ENCODE measurements at places on chromosomes 13 and 19.

DNA sequence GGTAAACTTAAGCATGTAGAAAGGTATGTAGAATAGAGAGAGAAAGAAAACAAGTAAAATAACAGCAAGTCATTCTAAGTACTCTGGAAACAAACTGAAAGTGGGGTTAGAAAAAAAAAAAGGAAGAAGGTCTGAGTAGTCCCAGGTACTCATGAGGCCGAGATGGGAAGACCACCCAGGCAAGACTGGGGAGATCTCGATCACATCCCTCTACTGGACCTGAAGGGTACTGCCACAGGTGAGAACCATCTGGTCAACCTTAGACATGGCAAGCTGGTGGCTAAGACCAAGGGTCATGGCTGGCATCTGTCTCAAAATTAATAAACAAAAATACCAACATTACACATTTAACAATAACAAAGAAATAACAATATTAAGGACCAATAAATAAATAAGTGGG, 36.3 kb upstream of the ZNF724 start:
- DNase-seq, result no peak

DNA sequence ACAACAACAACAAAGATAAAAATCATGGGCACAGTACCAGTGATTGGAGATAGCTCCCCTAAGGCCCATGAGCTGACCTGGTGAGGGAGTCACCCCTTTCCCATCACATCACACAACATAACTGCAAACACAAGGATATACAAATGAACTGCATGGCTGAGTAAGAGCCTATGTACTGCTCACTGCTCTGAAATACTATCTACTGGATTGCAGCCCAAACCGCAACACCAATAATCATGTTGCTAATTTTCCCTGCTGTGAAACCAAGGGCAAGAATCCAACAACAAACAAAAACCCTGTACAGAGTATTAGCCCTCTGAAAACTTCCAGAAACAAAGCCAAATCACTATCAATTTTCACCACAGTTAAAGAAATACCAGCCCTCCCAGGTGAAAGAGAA, 1893.2 kb downstream of the PCDH9 start:
- DNase-seq, result no peak

DNA sequence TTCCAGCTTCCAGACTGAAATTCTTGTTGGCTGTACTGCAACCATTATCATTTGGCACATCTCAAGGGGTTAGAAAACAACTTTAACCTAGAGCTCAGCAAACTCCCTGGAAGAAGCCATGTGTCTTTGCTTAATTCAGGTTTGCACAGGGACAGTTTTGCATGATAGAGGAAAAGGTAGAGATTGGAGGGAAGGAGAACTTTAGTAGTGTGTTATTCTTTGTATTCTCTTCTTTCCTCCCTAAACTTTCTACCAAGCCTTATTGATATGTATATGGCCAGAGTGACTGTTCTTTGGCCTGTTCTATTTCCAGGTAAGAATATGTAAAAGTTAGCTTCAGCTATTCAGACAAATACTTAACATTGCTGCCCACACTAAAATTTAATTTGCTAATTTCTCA, 53.1 kb downstream of the UGGT2 start:
- no peak for DNase-seq

- peak; percentile 59 for DNase-seq
Measured at GRCh38 chr19:19405971-19406877, 749 bp downstream of the GATAD2A start.

GRCh38 chr19:6533746-6534418, 3.1 kb downstream of the TNFSF9 start:
- DNase-seq, result no peak

- DNase-seq, result no peak
Measured at GRCh38 chr19:42942187-42942789, 5.3 kb upstream of the PSG7 start.

DNA sequence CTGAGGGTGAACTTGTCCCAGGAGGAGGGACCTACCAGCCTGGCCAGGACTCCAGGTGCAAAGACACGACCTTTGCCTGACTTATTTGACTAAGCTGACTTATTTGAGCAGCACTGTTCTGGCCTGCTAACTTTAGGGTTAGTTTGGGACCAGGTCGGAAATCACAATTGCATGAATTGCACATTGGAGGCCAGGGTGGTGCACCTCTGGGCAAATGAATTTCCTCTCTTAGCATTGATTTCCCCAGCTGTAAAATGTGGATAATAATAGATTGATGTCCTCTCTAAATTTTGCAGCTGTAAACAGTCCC, 1.4 kb upstream of the BST2 start:
- DNase-seq, result no peak

- no peak for DNase-seq
Measured at GRCh38 chr13:99979453-99980200, 2.0 kb upstream of the ZIC2 start.

DNA sequence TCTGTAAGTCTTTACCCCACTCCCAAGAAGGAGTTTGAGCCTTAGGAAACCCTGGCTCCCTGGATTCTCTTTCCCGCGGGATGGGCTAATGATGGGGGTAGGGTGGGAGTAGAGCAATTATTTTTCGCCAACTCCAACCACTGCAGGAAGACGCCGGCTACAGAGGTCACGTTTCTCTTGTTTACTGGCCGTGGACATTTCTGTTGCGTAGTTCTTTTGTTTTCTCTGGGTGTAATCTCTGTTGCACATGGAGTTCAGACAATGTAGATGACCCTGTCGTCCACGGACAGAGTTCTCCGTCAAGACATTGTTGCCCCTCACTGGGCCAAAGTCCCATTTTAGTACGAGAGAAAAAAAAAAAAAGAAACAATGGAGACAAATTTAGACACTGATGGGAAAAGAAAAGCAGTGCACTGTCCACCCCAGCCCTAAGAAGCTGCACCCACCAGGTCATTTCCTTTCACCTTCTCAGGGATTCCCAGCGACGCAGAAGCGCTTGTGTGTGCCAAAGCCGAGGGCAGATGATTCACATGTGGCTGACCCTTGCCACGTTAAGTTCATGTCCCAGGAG, 133.9 kb upstream of the ARGLU1 start:
- DNase-seq, result peak; percentile 23

- DNase-seq, result no peak
Measured at GRCh38 chr13:112042496-112042895, 24.5 kb upstream of the SOX1 start.

- no peak for DNase-seq
Measured at GRCh38 chr19:42370626-42371175, 19.4 kb downstream of the CNFN start.

DNA sequence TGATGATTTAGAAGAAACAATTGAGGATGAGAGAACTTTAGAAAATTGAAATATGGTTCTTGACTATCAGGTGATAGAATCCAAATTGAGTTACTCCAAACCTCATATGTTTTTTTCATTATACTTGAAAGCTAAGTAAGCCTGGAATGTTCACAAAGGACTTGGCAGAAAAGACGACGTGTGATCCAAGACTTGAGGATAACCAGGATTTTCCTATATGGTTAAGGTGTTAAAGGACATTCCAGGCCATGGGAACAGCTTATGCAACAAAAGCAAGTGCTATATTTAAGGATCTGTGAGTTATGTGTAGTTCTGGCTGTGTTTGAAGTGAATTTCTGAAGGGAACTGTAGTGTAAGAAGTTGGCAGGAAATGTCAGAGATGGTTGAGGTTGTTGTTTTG, 52.5 kb downstream of the SLITRK1 start:
- no peak for DNase-seq

GRCh38 chr13:39910833-39911232, 255.4 kb downstream of the COG6 start:
- peak; percentile 35 for DNase-seq

GRCh38 chr13:32491028-32491427, 47.6 kb downstream of the N4BP2L2 start:
- DNase-seq, result no peak

Data from left ventricle myocardium inferior (tissue), 1 donor.